ENCODE measurements at places on chromosomes 2 and 18. TPM values are rescaled to one million over a fixed set of nuclear protein-coding genes. Genes with fewer than 3 reads are reported as not detected.
A peak's percentile ranks its signal among the peaks of the same experiment; 100 is the strongest.

RBM44 gene
- 0.30 TPM for total RNA-seq

DNA sequence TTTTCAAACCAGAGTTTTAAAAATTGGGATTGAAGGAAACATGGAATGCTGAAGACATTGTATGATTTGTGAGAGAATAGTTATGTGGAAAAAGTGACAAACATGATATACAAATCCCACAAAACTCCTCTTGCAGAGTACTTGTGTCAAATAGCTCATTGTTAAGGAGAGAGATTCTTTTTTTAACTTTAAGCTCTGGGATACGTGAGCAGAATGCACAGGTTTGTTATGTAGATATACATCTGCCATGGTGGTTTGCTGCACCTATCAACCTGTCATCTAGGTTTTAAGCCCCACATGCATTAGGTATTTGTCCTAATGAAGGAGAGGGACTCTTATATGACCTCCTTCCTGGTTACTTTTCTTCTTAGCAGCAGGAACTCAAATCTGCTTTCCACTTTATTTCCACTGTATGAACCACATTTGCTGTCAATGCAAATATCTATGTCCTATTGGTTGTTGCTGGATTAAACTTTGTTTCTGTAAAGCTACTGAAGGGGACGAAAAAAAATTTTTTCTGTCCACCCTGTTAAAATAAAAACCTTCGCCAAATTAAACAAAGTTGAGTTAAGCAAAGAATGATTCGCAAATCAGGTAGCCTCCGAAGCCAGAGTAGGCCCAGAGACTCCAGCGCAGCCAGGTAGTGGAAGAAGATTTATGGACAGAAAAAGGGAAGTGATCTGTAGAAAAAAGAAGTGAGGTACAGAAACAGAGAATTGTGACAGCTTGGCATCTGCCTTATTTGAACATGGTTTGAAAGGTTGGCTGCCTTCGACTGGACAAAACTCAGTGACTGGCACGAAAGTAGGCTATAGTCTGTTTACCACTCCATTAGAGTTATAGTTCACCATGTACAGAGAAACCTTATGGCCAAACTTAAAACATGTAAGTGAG lies 430.1 kb upstream of the CHST9 start:
- H3K27me3 ChIP-seq = no peaks in the 10 kb centered on the region
- H3K36me3 ChIP-seq = no peaks in the 10 kb centered on the region
- H3K4me3 ChIP-seq = no peak overlapping the region

GRCh38 chr2:101815739-101816391 lies 118.4 kb downstream of the MAP4K4 start:
- H3K36me3 ChIP-seq = no peaks in the 10 kb centered on the region
- DNase-seq = no peak
- peaks cover 55% of the 10 kb centered on the region for H3K4me1 ChIP-seq
- no peak overlapping the region for H3K4me3 ChIP-seq
- no peaks in the 10 kb centered on the region for H3K27me3 ChIP-seq
- H3K27ac ChIP-seq = no peak overlapping the region

DNA sequence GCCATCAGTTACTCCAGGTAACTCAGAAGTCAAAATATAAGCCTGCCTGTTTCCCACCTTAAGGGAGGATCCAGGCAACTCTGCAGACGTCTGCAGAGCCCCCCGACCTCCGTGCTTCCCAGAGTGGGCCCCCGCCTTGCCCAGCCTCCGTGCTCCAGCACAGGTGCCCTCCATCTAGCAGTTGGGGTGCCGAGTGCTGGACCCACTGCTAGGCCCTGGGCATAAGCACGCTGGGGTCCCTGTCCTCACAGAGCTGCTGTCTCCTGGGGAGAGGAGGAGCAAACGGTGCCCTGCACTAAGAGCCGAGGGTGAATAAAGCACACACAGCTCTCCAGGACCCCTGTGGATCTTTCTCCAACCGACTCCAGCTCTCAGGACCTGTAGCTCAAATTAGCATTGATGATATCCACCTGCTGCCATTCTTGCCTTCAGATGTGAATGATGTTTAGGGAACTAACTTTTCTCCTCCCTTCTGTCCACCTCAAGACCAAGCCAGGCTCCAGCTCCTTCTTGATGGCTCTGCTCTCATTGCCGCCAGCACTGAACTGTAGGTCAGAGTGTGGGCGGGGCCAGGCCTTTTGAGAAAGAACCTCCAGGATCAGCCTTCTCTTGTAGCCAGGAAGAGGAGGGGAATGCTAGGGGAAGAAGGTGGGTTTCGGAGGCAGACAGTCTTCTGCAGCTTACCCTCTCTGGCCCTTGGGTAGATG lies 121.2 kb downstream of the SMAD7 start:
- peak; percentile 72 for DNase-seq
- no peaks in the 10 kb centered on the region for H3K36me3 ChIP-seq
- peaks cover 86% of the 10 kb centered on the region for H3K4me1 ChIP-seq
- peak overlapping the region; percentile 79 for H3K27ac ChIP-seq
- no peaks in the 10 kb centered on the region for H3K27me3 ChIP-seq
